EH (cell line): ENCODE measurements at places on chromosomes 7 and 10.
A peak's percentile ranks its signal among the peaks of the same experiment; 100 is the strongest.

DNA sequence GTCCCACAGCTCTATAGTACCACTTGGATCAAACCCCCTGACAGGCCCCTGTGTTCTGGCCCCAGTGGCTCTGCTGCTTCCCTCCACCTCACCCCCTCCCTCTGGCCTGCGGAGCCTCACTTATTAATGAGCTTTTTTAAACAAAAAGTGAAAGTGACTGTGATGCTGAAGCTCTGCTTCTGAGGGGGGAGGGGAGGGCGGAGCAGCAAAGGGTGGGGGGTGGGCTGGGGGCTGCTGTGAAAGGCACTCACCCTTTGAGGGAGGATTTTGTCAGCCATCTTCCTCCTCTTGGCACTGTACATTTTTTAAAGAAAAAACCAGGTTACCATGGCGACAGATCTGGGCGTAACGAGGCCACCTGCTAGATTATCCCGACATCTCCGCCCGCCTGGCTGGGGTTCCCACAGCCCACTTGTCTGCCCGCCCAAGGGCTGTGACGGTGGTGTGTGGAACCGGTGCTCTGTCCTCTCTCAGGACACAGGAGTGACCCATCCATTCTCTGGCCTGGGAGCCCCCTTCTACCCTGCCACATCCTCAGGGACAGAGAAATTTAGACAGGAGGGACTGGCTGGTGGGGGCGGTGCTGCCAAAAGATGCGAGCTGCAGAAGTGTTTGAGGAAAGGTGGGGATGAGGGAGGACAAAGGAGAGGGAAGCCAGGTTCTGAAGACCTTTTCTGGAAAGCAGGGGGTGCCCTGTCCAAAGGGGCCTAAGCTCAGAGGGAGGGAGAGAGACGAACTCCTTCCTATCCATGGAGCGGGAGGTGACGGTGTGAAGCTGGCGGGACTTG, 4.9 kb downstream of the SMARCD3 start:
- DNase-seq, result no peak

DNA sequence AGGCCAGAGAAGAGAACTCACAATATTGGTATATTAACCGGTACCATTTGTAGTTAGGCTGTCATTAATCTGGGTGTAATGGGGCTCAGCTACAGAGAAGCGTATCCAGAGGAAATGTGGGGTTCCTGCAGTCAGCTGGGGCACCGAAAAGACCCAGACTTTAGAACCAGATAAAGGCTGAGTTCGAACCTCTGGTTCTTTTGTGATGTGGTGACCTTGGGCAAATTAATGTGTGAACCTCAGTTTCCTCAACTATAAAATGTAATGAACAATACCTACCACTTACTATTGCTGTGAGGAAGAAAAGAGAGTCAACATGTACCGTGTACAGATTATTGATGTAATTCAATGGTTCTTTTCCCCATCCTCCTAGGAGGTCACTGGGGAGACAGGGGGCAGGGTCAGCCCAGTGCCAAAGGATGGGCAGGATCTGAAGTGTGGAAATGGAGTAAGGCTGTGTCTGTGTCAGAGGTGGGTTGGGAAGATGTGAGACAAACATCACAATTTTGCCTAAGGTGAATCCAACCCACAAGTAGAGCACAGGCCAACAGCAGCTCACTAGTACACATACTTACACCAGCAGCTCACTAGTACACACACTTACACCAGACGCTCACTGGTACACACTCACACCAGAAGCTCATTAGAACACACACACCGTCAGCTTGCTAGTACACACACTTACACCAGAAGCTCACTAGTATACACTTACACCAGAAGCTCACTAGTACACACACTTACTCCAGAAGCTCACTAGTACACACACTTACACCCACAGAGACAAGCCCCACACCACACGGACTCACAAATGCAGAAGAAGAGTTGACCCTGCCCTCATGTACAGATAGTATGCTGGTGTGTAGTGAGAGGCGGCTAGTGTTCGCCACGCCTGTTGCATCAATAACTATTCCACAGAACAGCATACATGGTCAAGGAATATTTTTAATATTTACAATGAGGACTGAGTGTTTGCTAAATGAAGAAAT, 28.0 kb downstream of the PRSS2 start:
- DNase-seq, result no peak

- DNase-seq, result no peak
Measured at GRCh38 chr7:103551016-103551415, 105.0 kb upstream of the SLC26A5 start.

DNA sequence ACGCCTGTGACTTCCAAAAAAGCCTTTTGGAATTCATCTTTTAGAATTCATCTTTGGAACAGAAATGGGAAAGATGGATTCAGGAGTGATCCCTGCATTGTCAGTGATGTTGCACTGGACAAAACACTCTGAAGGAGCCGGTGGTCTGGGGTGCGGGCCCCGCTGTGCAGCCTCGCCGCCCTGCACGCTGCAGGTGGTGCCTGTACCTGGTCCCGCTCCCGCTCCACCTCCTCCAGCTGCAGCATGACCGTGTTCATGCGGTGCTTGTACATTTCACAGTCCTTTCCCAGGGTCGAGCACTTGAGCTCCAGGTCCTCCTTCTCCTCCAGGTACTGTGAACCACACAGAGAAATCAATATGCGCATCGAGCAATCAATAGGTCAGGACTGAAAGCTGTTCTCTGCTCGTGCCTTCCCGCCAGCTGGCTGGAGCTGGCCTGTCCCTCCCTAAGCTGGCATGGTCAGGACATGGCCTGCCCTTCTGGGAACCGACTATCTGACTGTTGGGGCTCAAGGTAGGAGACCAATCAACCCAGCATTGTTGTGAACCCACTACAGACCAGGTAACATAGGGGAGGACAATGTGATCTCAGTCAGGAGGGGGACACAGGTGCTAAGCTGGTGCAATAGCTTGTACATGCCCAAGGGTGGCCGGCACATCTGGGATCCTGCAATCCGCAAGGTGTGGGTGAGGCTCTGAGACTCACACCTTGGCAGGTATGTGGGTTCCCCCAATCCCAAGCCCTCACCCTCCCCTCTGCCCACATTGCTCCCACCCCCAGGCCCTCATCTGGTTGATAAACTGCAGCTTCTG, 93.8 kb upstream of the GNA12 start:
- DNase-seq, result no peak

GRCh38 chr10:10745291-10745690, 272.4 kb upstream of the CELF2 start:
- no peak for DNase-seq

- no peak for DNase-seq
Measured at GRCh38 chr10:67385089-67385488, 310.9 kb downstream of the CTNNA3 start.

- no peak for DNase-seq
Measured at GRCh38 chr7:144379776-144380384, 23.6 kb downstream of the NOBOX start.

DNA sequence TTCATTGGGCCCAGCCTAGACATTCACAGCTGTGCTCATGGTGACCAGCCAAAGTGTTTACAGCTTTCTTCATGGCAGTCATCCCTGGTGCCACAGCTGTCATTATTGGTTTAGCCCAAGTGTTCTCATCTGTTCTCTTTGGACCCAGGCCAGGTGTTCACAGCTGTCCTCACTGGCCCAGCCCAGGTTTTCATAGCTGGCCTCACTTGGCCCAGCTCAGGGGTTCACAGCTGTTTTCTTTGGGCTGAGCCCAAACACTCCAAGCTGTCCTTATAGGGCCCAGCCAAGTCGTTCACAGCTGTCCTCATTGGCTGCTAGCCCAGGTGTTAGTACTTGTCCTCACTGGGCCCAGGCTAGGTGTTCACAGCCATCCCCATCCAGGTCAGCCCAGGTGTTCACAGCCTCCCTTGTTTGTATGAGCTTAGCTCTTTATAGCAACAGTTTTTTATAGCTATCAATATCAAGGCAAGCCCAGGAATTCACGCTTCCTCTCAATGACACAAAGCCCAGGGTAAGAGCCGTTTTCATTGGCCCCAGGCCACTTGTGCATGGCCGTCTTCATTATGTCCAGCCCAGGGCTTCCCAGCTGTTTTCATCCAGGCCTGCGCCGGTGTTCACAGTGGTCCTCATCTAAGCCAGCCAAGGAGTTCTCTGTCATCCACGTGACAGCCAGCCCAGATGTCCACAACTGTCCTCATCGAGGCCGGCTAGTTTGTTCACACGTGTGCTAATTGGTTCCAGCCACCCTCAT, 11.6 kb downstream of the FRG2B start:
- no peak for DNase-seq

- no peak for DNase-seq
Measured at GRCh38 chr10:11993834-11994468, 48.7 kb downstream of the UPF2 start.

- DNase-seq, result peak; percentile 67
Measured at GRCh38 chr10:112208997-112209396, 25.4 kb upstream of the GPAM start.
